ENCODE measurements at places on chromosomes 7 and 10. TPM values are rescaled to one million over a fixed set of nuclear protein-coding genes. Genes with fewer than 3 reads are reported as not detected.
A peak's percentile ranks its signal among the peaks of the same experiment; 100 is the strongest.

The FAM25G gene
- not detected for total RNA-seq

The LDB3 gene
- 0.09 TPM for total RNA-seq

The FAM25A gene
- total RNA-seq: not detected

The ARL5B gene
- 12.2 TPM for total RNA-seq

DNA sequence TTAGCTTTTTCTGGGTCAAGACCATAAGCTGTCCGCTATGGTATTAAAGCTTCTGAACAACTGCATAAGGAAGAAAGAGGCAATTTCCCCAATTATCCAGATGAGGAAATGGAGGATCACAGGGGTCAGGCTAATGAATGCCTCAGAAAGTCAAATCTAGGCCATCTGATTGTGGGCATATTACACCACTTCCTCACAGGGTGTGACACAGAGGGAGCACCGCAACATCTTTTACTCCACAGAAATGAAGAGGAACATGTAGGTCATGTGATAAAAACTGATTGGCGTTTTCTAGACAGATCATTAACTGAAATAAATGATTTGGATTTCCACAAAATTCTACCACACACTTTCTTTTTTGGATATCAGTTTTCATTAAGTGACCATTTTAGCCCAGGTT is 384.4 kb downstream of the PARD3 start:
- no peak overlapping the region for H3K27ac ChIP-seq
- DNase-seq: no peak
- no peaks in the 10 kb centered on the region for H3K36me3 ChIP-seq
- H3K4me1 ChIP-seq: no peaks in the 10 kb centered on the region
- peaks cover 2% of the 10 kb centered on the region for H3K27me3 ChIP-seq

GRCh38 chr10:44990965-44991364 is 9.8 kb upstream of the ZNF22 start:
- no peaks in the 10 kb centered on the region for H3K36me3 ChIP-seq
- H3K4me1 ChIP-seq: peaks cover 16% of the 10 kb centered on the region
- no peak overlapping the region for H3K4me3 ChIP-seq
- H3K27ac ChIP-seq: no peak overlapping the region
- DNase-seq: no peak

DNA sequence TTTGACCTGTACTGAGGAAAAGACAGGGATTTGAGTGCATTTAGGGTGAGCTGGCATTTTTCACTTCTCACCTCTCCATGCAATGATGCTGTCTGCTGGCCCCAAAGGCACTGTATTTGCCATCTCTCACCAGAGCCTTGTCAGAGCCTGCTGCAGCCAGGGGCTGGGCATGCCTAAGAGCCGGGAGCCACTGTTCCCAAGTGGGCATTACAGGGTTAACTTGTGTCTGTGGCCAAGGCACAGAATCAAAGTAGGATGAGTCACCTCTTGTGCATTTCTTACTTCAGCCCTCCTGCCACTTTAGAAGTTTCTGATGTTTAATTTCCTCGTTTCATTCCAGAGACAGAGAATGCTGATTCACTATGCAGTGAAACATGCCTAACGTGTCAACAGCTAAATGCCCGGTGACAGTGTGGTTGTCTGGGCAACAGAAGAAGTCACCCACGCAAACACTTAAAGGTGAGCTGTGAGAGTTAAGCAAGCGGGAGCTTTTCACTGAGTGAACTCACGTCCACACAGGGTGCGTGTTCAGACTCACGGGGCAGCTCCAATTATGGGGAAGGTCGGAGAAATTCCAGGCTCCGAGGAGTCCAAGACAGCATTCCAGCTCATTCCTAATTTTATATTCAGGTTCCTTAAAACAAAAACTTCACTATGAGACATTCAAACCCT is 57.1 kb upstream of the IGFBP3 start:
- no peak overlapping the region for H3K4me3 ChIP-seq
- H3K36me3 ChIP-seq: peaks cover 2% of the 10 kb centered on the region

DNA sequence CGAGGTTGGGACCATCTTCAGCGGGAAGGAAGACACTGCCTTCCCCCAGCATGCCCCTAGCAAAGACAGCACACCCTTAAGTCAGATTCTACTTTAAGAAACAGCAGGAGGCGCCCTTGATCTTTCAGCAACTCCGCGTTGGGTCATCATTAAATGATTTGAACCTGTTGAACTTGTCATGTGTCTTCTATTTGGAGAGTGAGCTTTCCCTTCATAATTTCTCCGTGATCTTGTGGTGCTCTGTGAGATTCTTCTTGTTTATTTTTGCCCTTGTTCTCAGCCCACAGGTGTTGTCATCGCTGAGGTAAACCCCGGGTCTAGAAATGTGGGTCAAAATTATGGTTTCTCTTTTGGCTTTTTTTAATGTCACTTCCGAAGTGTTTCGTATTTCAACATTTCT is 49.5 kb upstream of the PITRM1 start:
- peaks cover 3% of the 10 kb centered on the region for H3K27me3 ChIP-seq
- H3K4me1 ChIP-seq: peaks cover 8% of the 10 kb centered on the region
- no peak overlapping the region for H3K4me3 ChIP-seq
- H3K27ac ChIP-seq: no peak overlapping the region
- H3K36me3 ChIP-seq: no peaks in the 10 kb centered on the region
- no peak for DNase-seq

DNA sequence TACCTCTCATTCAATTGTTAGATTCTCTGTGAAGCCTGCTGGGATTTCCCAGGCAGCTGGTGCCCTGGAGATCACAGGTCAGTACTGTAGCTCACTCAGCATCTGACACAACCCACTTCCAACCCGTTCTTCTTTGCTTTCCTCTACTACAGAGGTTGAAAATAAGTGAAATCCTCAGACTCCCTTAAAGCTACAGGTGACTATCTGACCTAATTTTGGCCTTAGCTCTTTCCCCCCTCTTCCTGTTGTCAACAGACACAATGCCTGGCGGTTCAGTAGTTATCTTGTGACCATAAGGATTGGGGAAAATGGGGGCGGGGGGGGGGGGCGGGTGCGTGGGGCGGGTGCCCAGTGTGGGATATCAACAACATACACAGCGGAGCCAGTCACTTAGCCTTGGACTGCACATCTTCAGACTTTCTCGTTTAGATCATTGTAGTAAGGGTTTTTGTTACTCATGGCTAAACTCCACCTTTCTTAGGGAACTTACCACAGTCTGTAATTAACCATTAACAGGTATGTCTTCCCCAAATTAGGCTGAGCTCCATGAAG is 37.8 kb downstream of the MTPN start:
- H3K4me1 ChIP-seq: peaks cover 60% of the 10 kb centered on the region
- no peaks in the 10 kb centered on the region for H3K27me3 ChIP-seq

DNA sequence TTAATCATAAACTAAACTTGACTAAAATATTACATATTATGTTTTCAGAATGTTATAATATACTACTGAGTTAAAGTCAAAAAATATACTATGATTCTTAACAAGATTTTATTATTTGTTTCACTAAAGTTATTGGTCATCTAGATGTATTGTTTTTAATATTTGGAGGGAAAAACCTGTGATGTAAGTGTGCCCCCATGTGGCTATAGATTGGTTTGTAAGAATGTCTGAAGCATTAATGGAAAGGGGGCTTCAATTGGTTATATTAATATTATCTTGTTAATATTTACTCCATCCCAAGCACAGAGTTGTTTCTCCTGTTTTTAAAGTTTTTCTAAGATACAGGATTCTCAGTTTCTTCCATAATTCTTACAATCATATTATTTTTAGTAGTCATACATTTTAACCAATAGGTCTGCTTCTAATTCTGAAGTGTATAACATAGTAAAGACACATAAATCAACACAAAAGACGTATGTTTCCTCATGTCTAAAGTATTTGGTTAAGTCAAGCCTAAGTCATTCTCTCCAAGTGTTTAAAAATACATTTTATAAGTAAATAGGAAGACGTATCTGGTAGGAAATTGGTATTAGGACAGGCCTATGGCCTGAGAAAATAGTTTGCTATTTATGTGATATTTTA is 58.0 kb downstream of the GNAT3 start:
- H3K27me3 ChIP-seq: no peaks in the 10 kb centered on the region
- no peak overlapping the region for H3K4me3 ChIP-seq
- H3K4me1 ChIP-seq: no peaks in the 10 kb centered on the region
- H3K27ac ChIP-seq: no peak overlapping the region
- peak; percentile 13 for DNase-seq

- H3K27ac ChIP-seq: no peak overlapping the region
- no peak overlapping the region for H3K4me3 ChIP-seq
- no peak for DNase-seq
- peaks cover 3% of the 10 kb centered on the region for H3K27me3 ChIP-seq
Measured at GRCh38 chr7:149832332-149833041, 5.7 kb upstream of the ZNF862 start.

GRCh38 chr7:16293669-16294425 is 127.5 kb downstream of the CRPPA start:
- no peak for DNase-seq
- H3K4me3 ChIP-seq: no peak overlapping the region
- no peaks in the 10 kb centered on the region for H3K27me3 ChIP-seq
- no peaks in the 10 kb centered on the region for H3K36me3 ChIP-seq
- no peak overlapping the region for H3K27ac ChIP-seq

DNA sequence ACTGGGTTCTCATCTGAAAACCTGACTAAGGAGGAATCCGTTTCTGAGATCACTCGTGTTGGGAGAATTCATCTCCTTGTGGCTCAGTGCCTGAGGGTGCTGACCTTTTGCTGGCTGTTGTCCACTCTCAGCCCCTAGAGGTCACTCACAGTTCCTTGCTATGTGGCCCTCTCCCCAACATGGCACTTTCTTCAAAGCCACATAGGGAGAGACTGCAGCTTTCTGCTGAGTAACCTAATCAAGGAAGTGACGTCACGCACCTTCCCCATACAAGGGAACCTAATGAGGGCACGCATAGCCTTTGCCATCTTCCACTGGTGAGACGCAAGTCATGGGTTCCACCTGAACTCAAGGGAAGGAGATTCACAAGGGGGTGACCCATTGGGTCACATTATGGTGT is 23.2 kb downstream of the STEAP1B start:
- H3K27me3 ChIP-seq: no peaks in the 10 kb centered on the region
- no peak overlapping the region for H3K4me3 ChIP-seq
- no peaks in the 10 kb centered on the region for H3K36me3 ChIP-seq
- no peak overlapping the region for H3K27ac ChIP-seq

GRCh38 chr7:108211382-108212201 is 81.4 kb upstream of the LAMB4 start:
- H3K4me1 ChIP-seq: peaks cover 6% of the 10 kb centered on the region
- no peaks in the 10 kb centered on the region for H3K27me3 ChIP-seq
- peaks cover 8% of the 10 kb centered on the region for H3K36me3 ChIP-seq
- no peak overlapping the region for H3K4me3 ChIP-seq
- DNase-seq: peak; percentile 20
- H3K27ac ChIP-seq: no peak overlapping the region

GRCh38 chr7:38177621-38178003 is 433 bp upstream of the STARD3NL start:
- peaks cover 32% of the 10 kb centered on the region for H3K4me1 ChIP-seq
- H3K27me3 ChIP-seq: no peaks in the 10 kb centered on the region
- DNase-seq: no peak
- H3K36me3 ChIP-seq: no peaks in the 10 kb centered on the region

DNA sequence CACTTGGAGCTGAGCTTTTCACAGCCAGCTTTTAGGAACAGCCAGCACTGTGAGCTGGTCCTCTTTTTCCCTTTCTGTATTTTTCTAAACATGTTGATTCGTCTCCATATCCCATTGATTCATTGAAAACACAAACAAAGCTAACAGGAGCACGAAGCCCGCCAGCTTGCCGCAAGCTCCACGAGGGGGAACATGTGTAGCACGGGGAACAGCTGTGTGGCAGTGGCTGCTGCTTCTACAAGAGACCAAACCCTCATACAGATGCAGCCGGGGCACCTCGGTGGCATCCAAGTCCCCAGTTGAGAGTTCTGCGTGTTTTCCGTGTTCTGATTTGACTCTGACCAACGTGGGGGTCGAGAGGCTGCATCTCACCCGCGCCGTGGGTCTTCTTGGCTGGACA is 80.8 kb upstream of the SH2B2 start:
- no peaks in the 10 kb centered on the region for H3K36me3 ChIP-seq
- no peak overlapping the region for H3K27ac ChIP-seq
- H3K27me3 ChIP-seq: no peaks in the 10 kb centered on the region
- no peaks in the 10 kb centered on the region for H3K4me1 ChIP-seq

- no peaks in the 10 kb centered on the region for H3K4me1 ChIP-seq
- no peak overlapping the region for H3K4me3 ChIP-seq
- H3K27ac ChIP-seq: no peak overlapping the region
- no peak for DNase-seq
- H3K36me3 ChIP-seq: no peaks in the 10 kb centered on the region
Measured at GRCh38 chr10:21379143-21379542, 146.3 kb downstream of the SKIDA1 start.

GRCh38 chr7:129684777-129685176 is 73.3 kb downstream of the NRF1 start:
- H3K27me3 ChIP-seq: no peaks in the 10 kb centered on the region
- peaks cover 20% of the 10 kb centered on the region for H3K36me3 ChIP-seq
- no peaks in the 10 kb centered on the region for H3K4me1 ChIP-seq

DNA sequence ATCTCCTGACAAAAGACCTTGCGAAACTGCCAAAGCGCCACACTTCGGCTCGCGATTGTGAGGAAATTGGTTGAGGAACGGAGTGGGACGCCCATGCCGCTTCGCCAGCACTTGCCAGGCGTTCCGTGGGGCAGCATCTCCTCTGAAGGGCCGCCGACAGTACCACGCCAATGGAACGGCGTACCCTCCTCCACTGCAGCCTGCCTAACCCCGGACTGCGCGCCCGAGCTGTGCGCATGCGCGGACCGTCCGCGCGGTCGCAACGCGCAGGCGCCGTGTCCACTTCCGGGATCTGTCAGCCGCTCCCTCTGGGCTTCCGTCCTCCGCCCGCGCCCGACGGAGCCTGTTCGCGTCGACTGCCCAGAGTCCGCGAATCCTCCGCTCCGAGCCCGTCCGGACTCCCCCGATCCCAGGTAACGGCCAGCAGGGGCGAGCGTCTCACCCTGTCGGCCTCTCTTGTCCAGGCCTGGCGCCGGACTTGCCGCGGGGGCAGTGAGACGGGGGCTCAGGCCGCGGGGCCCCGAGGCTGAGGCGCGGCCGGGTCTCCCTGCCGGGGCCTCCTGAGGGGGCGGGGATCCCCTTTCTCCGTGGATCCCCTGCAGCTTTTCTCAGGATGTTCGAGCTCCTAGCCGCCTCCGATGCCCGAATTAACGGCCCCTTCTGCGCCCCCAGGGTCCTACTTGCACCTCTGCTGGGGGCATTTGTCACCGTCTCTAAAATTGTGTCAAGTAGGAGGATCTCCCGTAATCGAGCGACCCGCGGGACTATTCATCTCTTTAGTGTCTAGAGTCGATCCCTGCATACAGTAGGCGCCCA is at the start of gene ARPC1A:
ARPC1A (plus strand) TSS at position 307 of the 816 bp plus-strand sequence. CDS start 7,456 bp downstream, outside the sequence.
- H3K27ac ChIP-seq: peak within 1 kb of the TSS; percentile 90
- no peaks in the 10 kb centered on the region for H3K27me3 ChIP-seq
- H3K36me3 ChIP-seq: peaks cover 14% of the 10 kb centered on the region
- DNase-seq: peak; percentile 91
- H3K4me3 ChIP-seq: peak within 1 kb of the TSS; percentile 99
- peaks cover 36% of the 10 kb centered on the region for H3K4me1 ChIP-seq

- no peak overlapping the region for H3K27ac ChIP-seq
- H3K4me1 ChIP-seq: no peaks in the 10 kb centered on the region
- no peak overlapping the region for H3K4me3 ChIP-seq
- no peaks in the 10 kb centered on the region for H3K27me3 ChIP-seq
Measured at GRCh38 chr7:87048839-87049238, 10.6 kb downstream of the ELAPOR2 start.
